ENCODE measurements at places on chromosomes 1 and 21.
A peak's percentile ranks its signal among the peaks of the same experiment; 100 is the strongest.

GRCh38 chr1:201593200-201593921 is 54.4 kb downstream of the NAV1 start:
- peak; percentile 55 for DNase-seq

- no peak for DNase-seq
Observed at GRCh38 chr1:86054396-86054795, 102.2 kb downstream of the COL24A1 start.

- DNase-seq, result no peak
Observed at GRCh38 chr1:14141656-14142055, 441.7 kb downstream of the PRDM2 start.

DNA sequence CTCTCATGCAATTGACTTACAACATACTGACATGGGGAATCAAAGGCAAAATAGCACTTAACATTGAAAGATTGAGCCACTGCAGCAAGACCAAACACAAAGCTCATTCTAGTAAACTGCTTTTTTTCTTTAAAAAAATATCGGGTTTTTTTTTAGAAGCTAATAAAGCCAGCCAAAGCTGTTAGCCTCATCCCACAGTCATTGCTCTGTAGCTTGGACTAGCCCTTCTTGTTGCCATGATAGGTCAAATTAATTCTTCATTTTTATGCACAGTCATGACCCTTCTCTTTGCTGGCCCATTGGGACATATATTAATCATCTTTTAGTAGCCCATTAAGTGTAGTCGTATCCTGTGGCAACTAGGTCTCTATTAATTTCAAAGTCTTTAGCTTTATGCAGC is 231.3 kb downstream of the ADGRL2 start:
- no peak for DNase-seq

DNA sequence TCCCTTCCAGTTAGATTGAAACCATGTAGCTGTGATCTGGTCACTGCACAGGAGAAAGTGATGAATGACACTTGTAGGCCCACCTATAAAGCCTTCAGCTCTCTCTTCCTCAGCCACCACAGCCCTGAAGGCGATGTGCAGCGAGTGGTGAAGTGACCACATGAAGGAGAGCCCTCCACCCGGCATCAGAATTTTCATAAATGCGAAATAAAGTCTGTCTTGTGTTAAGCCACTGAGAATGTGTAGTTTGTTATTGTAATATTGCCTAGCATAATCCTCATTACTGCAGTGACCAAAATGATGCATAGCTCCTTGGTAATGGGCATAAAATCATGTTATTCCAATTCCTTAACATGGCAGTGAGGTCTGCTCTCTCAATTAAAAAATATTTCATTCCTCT is 122.1 kb upstream of the LYPLAL1 start:
- no peak for DNase-seq

DNA sequence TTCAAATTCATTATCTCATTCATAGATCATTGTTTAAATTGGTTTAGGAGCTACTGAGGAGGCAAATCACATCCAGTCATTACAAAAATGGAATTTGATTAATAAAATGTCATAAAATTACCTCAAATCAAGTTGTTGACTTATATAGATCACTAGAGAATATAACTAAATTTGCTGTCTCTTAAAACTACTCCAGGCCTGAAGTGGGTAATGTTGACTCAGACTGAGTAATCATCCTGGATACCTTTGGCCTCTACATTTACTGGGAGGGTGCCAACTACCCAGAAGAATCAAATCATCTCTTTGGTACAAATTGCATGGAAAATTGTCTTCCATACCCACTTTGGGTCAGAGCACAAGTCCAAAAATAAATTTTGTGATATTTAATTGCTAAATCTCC is 191.2 kb upstream of the GREM2 start:
- no peak for DNase-seq

DNA sequence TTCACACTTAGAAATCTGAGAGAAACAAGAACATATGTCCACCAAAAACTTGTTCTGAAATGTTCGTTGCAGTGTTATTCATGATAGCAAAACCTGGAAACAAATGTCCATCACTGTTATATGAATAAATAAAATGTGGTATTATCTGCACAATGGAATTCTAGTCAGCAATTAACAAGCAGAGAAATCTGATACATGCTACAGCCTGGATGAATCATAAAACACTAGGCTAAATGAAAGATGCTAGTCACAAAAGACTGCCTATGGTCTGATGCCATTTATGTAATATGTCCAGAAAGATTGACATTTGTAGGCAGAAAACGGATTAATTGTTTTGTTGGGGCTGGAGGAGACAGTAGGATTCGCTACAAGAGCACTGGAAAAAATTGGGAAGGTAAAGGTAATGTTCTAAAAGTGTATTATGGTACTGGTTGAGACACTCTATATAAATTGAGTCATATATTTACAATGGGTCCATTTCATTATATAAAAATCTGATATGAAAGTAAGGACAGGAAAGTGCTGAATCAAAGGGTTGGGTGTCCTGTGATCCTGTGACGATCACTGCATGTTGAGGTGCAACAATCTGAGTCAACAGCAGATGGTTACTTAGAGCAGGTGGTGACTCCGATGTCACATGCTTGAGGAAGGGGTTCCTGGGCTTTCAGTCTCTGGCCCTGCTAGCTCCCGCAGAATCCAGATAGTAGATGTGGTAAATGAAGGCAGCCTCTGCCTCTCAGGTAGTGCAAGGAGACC is 102.1 kb upstream of the NBPF4 start:
- no peak for DNase-seq

- no peak for DNase-seq
Observed at GRCh38 chr21:38777531-38777930, 28.2 kb upstream of the ETS2 start.

Data from right hindlimb (tissue), 1 donor.